ENCODE measurements at places on chromosomes 6 and 20.
A peak's percentile ranks its signal among the peaks of the same experiment; 100 is the strongest.

- no peak for DNase-seq
Observed at GRCh38 chr6:150934380-150934779, 68.9 kb downstream of the MTHFD1L start.

DNA sequence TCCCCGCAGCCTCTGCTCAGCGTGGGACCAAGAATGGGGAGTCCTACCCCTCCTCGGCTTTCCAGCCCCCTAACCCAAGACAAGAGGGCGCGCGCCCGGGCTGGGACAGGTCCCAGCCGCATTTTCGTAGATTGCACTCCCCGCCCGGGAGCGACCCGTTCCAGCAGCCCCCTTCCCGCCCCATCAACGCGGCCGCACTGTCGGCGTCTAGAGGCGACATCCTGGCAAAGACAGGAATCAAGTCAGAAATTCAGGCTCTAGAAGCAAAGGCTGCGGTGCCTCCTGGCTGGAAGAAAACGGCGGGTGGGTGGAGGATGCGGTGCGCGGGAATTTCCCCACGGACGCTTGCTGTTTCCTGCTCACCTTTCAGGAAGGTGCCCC lies 957 bp downstream of the PROKR2 start:
- no peak for DNase-seq

DNA sequence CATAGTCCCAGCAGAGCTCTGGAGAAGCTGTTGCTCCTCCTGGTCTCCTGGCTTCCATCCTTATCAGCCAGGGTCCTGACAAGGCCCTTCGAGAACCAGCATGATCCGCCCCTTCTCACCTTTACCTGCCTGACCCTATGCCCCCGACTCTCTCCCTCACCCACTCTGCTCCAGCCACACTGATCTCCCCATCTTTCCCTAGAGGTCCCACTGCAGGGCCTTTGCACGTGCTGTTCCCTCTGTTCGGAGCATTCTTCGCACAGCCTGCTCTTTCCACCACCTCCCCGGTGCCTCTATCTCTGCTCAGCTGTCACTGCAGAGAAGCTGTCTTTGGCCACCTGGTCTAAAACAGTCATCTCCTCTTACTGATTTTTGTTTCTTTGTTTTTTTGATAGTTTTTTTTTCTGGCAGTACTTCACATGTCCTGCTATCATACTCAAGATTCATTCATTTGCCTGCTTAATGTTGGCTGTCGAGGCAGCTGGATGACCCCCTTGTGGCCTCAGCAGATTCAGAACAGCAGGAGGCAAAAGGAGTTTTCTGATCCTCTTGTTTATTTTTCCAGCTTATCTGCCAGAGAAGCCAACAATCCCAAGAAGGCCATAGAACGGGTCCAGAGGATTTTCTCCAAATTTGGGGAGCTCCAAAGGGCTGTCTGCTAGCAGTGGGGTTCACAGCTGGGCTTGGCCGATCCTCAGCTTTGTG lies 1.6 kb upstream of the PTGIS start:
- no peak for DNase-seq

DNA sequence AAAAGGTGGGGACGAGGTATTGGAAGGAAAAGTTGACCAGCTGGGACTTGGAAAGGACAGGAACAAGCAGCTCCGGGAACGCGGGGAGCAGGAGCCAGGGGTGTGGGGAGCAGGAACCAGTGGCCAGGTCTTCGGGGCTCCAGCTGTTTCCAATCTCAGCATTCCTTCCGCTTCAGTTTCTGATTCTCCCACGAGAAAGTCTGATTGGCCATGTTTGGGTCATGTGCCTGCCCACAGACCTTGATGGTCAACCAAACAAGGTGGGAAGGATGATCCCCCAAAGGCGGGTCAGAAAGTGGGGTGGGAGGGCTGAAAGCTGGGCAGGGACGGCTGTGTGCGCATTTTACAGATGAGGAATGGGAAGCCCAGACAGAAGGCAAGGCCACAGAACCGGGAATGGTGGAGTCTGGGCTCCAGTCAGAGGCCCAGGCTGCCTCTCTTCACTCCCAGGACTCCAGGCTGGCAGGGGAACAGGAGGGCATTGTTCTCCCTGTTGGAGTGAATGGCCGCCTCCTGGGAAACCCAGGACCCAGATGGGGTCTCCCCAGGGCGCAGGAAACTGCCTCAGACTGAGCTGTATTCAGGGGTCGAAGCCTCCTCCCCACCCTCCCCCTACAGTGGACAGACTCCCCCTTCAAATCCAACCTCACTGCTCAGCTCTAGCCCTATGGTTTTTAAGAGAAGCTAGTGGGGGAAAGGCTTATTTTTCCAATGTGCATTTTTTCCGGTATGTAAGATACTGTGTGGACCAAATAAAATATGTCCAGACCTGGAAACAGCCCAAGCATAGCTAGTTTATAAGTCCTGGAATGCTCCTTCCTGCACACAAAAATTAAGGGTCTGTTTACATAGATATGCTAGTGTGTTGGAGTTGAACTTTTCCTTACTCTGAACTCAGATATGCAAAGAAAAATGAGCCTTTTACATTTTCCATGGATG lies 12.2 kb upstream of the PTGIS start:
- DNase-seq, result no peak

DNA sequence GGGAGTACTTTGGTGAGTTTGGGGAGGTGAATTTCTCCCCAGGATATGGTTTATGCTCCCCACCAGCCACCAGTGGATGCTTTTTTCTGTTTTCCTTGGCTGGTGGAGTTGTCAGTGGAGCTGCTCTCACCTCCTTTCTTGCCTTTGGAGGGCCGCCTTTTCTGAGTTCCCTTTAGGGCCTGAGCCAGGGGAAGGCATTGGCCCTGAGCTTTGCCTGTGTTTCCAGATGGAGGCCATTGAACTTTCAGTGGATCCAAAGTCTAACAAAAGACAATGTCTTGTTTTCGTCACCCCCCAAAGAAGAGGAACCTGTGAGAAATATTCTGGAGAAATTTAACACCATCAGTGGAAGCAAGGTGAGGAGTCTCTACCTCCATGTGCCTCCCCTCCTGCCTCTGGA lies 4.4 kb upstream of the TMEM14A start:
- DNase-seq, result no peak

DNA sequence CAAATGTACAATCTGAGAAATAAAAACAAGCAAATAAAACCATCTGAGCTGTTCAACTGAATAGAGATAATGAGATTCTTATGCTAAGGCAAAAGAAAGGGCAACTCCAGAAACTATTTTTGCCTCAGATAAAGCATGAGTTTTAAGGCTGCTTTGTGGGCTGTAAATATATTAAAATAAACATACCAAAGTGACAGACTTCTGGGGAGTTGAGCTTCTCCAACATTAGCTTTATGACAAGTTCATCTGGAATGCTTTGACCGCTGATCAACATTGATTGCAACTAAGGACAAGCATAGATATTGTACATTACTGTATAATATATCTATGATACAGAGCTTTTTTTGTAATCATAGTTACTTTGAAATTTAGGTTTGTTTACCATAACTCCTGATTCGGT lies 19.3 kb downstream of the AK9 start:
- no peak for DNase-seq

DNA sequence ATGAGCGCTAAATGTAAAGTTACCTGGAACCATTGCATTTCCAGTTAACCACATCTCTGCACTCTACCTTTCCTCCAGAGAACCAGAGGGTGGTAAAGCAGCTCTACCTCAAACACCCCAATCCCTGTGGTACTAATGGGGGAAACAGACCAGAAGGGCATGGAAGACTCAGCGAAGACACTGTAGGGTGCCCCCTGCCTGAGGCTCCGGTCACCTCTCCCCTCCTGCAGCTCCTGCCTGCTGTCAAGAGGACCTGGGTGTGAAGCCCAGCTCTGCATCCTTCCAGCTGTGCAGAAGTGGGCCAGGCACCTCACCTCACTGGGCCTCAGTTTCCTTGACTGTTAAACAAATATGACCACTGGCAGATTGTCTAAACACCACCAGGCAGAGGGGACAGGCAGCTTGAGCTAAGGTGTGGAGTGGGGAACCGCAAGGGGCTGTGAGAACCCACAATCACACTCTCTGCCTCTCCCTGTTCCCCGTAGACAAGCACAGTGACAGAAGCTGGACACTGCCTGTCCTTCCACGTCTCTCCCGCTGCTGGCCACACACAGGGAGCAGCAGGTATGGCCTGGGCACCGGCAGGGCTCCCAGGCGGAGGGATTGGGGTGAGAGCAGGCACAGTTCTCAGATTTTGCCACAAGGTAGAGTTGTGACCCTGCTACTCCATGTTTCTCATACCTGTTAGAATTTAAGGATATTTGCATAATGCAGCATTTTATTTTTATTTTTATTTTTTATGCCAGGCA lies 9.1 kb upstream of the BPIFA2 start:
- DNase-seq, result no peak

GRCh38 chr6:6058054-6058444 lies 51.3 kb upstream of the NRN1 start:
- no peak for DNase-seq

DNA sequence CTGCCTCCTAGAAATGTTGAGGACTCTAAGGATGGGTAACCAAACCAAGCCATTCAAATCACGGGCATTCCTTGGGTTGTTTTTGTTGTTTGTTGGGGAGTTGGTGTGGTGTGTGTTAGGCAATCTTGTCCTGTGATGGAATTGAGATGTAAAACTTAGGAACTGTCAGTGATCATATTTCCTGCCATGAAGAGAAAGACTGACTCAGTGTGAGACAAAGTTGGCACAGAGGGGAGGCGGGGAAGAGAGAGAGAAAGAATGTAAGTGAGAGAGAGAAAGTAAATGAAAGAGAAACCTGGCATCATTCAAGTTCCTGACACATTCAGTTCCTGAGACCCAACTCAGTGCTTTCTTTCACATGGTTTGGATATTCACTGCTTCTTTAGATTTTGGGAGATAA lies 21.6 kb upstream of the FBXO30 start:
- no peak for DNase-seq

DNA sequence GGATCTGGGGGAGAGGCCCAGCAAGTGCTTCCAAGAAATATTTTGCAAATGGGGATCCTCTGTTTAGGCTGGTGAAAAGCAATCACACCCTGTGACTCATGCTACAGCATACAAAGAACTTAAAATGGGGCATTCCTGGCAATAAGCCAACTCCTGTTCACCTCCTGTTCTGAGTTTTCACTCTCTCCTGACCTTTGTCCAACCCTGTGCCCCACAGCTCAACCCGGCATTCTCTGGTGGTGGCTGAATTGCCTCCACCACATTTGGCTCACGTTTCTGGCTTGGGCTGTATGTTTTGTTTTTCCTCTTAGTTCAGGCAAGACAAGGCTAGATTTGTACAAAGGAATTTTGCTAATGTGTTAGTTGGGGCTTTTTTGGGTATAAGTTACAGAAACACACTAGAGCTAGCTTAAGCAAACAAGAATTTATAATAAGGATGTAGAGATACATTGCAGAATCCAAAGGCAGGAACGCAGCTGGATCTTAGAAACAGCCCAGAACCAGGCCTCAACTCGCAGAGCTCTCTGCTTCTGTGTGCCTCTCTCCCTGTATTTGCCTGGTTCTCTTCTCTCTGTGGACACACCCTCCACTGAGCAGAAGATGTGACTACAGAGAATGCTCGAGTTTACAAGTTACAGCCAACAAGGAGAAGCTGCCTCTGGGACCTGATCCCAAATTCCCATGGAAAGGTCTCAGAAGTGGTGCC lies 9.4 kb downstream of the ABCC10 start:
- peak; percentile 15 for DNase-seq

DNA sequence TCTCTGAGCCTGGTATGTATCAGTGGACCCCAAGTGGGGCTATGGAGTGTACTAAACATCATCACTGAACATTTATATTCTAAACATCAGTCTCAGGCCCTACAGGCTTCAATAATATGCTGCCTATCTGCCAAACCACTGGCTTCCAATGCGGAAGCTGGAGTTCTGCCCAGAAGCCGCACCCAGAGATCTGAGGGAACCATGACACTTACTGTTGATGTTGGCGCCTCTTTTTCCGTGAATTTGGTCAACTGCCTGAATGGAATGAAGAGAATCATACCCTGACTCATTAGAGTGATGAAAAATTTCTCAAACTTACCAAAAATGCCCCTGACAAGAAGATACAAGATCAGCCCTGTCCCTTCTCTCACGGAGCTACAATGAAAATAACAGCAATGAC lies 66.2 kb downstream of the SLC22A23 start:
- DNase-seq, result no peak

DNA sequence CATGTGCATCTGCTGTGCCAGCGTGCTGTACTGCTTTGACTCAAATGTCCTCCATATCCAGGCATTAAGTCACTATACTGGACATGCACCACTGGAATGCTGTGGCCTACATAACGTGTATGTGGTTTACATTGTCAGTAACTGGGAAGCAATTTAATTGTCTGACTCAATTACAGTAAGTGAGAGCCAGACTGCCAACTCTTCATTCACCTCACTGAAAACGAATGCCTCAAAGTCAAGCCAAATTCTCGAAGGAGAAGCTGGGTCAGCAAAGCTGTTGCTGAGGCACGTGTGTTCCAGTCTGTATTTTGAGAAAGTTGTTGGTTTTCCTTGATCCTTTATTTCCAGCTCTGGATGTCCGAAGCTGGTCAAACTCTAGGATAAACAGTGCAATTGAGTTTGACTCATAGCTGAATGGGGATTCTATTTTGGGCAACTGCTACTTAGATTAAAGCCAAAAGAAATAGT lies 534.3 kb downstream of the COL12A1 start:
- DNase-seq, result no peak

DNA sequence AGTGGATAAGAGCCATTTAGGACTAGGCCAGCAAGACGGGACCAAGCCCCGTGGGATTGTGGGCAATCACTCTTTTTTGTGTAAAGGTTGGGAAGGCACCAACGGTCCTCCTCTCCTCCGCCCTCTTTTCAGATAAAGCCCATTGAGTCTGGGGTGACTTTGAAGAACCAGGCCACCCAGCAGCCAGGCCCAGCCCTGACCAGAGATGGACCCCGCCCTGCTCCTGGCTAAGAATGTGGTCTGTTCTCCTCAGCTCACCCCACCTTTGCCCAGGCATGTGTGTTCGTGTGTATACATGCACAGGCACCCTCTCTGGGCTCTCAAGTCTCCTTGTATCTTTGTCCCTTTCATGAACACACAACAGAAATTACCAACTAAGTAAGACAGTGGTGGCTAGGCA lies 9.1 kb downstream of the SDC4 start:
- no peak for DNase-seq

DNA sequence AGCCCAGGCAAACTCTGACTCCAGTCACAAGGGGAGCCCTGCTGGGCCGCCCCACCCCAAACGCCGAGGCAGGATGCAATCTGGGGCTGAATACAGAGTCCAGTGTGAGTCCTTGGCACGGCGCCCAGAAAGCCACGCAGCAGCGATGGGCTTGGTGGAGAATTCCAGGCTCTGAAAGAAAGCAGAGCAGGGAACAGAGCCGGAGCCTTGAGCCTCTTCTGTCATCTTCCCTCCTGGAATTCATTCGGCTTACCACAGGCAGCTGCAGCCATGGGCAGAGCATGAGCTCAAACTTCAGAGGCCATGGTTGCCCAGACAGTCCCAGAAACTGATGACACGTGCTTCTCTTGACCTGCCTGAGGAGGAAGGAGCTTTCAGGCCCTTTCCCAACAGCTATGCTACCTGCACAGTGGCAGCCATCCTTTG lies 441.1 kb upstream of the JARID2 start:
- DNase-seq, result no peak

DNA sequence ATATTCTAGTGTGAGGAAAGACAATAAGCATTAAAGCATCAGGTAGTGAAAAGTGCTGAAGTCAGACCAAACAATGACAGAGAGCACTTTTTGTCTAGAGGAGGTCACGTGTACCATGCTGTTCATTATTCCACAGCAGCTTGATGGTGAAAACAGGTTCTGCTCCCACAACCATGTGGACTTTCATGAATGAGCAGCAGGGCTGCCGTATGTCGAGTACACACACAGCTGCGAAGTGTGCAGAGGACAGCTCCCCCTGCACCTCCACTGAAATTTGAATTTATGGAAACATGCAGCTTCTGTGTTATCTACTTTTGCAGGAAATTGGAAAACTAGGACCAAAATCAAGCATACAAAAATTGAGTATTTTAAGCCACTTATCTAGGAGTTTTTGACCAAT lies 85.3 kb downstream of the MAP7 start:
- DNase-seq, result no peak

Measured in activated CD8-positive, alpha-beta T cell treated with anti-CD3 and anti-CD28 coated beads for 36 hours (primary cell).